NCI-H1092 (cell line): ENCODE measurements at places on chromosomes 2 and 18.

DNA sequence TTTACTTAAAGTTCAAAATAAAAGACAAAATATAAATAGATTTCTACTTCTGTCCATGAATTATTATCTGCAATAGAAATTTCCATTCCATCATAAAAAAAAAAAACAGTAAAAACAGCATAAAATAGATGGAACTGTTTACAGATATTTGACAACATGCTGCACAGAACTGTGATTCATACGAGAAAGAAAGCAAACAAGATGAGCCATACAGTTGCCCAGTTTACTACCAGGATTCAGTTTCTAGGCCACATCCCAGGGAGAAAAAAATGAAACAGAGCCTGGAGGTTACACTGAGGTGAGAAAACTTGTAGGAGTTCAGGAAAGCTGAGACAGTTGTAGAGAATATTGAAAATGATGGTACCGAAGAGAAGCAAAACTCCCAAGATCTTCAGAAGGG, 1426.9 kb upstream of the ACVR2A start:
- no peak for DNase-seq

DNA sequence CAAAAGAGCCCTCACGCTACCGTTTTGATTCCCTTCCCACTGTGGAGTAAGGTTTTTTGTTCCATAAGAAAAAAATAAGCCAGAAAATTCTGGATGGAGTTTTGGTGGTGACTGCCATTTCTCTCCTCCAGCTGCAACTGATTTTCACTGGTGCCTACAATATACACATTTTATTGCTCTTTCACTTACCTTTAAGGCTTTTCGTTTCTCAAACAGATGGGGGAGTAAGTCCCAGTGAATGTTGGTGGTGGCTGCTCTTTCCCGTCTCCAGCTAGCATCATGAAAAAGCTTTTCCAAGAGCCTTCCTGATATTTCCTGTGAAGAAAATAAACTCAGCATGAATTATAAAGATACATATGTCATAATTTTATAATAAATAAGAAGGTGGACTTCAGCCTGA, 932.5 kb upstream of the PIK3C3 start:
- no peak for DNase-seq

GRCh38 chr2:153476816-153477635, 1.5 kb downstream of the RPRM start:
- peak; percentile 17 for DNase-seq

DNA sequence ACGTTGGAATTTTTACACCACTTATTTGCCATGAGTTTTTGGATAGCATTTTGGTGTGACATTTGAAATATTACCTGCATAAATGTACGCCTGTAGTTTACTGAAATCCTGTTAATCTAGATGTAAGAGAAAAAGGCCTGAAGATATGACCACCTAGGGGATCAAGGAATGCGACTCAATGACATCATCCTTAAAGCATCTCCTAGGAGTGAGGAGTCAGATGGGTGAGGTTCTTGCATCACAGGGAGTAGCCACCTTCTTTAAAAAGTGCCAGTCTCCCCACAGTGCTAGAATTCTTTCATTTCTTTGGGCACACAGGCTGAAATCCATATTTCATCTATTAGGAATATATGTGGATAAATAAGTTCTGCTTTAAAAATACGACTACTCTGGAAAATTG, 34.5 kb downstream of the ADCYAP1 start:
- no peak for DNase-seq

DNA sequence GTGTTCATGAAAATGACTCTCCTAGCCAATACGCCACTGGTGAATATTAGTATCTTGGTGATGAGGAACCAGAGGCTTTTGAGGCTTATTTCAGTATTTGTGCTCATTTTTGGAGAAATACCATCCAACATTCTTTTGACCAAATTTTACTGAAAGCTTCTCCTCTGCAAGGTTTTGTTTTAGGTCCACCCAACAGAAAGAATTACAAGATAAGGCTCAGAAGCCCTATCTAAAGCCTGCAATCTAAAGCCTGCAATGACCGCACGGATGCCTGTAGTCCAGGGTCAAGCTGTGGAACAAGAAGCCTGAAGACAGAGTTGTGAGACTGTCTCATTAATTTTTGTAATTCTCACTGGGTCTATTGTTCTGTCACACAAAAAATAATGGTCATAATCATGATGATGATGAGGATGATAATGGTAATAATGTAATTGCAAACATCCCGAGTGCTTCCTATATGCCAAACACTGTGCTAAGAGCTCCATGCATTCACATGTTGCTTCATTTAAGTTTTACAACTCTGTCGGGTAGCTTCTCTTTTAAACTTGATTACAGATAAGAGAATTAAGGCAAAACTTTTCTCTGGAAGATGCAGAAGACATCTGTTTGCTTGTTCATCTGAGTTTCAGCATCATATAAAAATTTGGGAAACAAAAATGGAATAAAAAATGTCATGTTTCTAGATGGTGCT, 33.2 kb upstream of the NCOA1 start:
- no peak for DNase-seq

DNA sequence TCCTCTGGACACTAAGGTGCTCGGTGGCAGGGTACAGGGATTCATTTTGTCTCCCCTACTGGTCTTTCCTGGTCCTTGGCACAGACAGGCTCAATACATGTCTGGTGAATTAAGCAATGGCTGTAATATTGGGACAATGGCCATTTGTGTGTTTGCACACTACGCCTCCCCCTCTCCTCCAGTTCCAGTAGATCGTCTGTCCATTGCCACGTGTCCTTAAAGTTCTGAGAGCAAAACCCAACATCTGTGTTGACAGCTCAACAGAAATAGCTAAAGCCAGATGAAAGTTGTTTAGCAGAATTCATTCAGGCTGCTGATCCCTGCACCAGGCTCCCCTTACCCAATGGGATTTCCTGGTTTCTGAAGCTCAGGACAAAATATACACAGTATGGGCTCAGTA, 9.0 kb upstream of the FABP1 start:
- no peak for DNase-seq

DNA sequence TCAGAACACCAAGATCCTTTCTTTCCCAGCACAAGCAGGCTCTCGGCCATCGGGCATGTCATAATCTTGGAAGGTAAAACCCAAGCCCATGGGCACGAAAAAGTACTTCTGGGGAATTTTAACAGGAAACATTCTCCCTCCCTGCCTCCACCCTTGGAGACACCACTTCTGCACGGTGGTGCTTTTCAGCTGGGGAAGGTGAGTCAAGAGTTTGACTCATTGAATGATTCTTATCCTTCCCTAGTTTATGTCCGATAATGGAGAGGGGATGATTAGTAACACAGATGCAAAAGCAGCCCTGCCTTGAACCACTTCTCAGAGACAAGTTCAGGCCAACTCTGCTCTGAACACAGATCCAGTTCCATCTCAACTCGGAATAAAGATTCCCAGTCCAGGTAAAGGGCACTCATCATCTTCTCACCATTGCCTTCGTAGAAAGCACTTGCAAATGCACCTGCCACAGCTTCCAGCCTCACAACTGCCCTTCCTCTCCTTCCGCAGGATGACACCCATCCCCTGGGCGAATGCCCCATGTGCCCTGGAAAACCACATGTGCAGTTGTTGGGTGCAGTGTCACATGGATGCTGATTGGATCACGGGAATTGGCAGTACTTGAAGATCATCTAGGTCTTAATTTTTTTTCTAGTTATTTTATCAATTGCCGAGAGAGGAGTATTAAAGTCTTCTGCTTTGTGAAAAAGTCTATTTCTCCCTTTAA, 136.2 kb downstream of the PXDN start:
- no peak for DNase-seq

GRCh38 chr2:239559417-239560261, 158.8 kb upstream of the HDAC4 start:
- no peak for DNase-seq

GRCh38 chr2:239966029-239966852, 58.9 kb downstream of the NDUFA10 start:
- no peak for DNase-seq

DNA sequence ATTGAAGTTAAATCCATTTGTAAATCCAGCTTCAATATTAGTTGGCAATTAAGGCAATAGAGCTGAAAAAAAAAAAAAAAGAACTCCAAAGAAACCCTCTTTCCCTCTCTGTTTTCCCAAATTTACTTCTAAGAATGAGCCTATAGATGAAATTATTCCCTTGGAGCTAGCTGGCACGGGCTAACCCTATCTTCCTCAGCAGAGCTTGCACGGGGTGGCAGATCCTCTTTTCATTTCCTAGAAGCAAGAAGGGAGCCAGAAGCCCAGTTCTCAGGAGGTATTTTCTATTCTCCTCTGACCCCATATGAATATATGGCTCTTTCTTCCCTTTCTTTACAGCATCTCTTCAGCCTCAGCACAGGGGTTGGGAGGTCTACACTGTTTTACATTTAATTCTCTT, 426.0 kb downstream of the TGIF1 start:
- no peak for DNase-seq

DNA sequence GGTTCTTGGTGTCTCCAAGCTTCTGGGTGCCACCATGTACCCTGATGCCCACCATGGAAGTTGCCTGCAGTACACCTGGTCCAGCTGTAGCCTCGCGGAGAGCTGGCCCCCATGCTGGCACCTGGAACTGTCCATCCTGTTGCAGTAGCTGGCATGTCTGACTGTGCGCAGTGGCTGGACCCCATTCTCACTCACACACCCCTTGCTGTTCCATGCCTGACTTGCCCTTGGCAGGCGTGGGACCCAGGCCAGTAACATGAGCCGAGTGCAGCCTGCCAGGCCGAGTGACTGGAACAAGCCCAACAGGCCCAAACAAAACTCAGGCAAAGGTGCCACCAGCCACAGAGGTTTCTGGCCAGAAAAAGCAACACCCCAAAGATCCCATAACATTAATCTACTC, 73.8 kb downstream of the NEURL3 start:
- no peak for DNase-seq

DNA sequence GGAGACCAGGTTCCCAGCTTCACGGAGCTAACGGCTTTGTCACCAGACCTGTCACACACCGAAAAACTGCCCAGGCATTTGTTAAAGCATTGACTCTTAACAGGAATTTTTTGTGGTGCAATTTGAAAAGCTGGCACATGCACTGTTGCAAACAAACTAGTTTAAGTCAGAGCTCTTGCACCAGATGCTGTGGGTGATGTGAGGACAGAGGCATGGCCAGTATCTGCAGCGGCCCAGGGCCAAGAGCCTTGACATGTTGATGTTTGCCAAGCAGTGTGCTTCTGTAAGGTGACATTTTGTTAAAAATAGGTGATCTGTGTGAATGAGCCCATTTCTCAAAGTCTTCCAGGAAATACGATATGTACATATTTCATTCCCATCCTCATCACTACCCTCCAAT, 142.5 kb downstream of the MTCL1 start:
- no peak for DNase-seq

GRCh38 chr2:51213826-51214225, 181.9 kb upstream of the NRXN1 start:
- no peak for DNase-seq

DNA sequence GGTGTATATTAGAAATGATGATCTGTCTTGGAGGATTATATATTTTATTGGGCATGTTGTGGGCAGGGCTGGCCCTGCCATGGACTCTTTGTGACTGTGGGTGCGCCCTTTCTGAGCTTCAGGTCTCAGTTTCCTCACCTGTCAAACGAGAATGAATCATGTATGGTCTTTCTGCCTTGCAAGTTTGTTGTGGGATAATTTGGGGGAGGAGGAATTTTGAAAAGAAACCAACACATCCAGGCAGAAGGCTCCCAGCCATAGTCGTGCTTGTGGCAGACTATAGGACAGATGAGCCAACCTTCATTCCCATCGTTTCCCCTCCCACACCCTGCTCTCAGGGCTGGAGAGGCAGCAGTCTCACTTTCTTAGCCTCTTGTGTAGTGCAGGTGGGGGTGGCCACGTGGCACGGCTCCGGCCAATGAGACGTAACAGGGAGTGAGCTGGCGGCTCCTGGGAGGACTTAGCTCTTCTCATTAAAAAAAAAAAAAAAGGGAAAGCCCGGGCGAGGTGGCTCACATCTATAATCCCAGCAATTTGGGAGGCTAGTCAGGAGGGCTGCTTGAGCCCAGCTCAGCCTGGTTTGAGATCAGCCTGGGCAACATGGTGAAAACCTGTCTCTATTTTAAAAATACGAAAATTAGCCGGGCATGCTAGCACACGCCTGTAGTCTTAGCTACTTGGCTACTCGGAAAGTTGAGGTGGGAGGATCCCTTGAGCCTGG, 63.1 kb downstream of the RHOB start:
- DNase-seq, result no peak

- DNase-seq, result no peak
Observed at GRCh38 chr2:234976479-234977227, 24.8 kb downstream of the SH3BP4 start.

DNA sequence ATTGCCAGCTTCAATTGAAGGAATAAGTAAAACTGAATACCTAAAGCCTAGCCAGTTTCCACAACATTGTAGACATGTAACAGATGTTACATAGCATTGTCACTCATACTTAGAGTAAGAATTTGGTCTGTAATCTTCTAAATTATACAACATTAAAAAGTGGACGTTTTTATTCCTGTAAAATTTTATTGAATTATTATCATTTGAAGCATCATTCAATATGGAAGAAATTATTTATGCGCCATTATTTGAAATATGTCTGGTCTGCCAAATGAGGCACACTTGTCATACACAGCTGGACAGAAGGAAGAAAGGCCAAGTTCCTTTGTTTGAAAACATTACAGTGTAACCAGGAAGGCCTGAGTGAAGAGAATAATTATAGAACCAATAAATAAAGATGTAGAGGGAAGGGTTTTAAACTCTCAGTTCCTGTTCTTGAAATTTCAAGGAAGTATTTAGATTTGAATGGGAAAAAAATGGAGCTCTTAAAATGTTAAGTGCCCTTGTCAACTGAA, 575.5 kb downstream of the LRRTM4 start:
- DNase-seq, result no peak

- DNase-seq, result no peak
Observed at GRCh38 chr2:172674034-172674967, 61.3 kb upstream of the RAPGEF4 start.

DNA sequence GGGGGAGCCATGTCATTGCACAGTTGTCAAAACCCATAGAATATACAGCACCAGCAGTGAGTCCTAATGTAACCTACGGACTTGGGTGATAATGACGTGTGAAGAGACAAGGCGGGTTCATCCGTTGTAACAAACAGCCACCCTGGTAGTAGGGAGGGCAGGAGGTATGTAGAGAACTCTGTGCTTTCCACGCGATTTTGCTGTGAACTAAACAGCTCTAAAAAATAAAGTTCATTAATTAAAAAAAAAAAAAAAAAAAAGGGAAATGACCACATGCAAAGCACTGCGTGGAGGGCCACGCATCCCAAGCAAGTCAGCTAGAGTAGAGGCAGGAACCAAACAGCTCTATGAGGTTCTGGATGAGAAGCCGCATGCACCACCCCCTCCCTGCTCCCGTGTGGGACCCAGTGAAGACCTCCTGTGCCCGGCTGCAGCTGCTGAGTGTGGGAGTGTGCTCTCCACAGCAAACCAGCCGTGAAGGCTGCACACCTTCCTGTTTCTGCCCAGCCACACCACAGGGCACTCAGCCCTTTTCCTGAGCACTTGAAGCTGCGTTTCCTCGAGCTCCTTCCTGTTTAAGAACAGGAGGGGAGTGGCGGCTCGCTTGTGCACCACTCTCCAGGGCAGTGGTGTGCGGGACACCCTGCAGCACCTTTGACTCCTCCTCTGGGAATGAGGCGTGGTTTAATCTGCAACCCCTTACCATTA, 65.6 kb downstream of the ODC1 start:
- DNase-seq, result no peak

GRCh38 chr18:69031571-69031970, 233.7 kb downstream of the CCDC102B start:
- no peak for DNase-seq
